ENCODE measurements at places on chromosomes 7 and 10.

GRCh38 chr10:20407357-20407756 lies 489.8 kb downstream of the NEBL start:
- DNase-seq: no peak

DNA sequence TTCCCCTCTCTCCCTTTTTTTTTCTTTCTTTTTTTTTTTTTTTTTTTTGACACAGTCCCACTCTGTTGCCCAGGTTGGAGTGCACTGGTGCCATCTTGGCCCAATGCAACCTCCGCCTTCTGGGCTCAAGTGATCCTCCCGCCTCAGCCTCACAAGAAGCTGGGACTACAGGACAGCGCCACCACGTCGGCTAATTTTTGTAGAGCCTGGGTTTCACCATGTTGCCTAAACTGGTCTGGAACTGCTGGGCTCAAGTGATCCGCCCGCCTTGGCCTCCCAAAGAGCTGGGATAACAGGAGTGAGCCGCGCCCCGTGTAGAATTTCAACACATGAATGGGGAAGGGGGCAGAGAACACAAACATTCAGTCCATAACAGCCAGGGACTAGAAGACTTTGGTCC lies 2.6 kb upstream of the SP4 start:
- no peak for DNase-seq

GRCh38 chr7:47771990-47772360 lies 176.3 kb downstream of the PKD1L1 start:
- DNase-seq: no peak

DNA sequence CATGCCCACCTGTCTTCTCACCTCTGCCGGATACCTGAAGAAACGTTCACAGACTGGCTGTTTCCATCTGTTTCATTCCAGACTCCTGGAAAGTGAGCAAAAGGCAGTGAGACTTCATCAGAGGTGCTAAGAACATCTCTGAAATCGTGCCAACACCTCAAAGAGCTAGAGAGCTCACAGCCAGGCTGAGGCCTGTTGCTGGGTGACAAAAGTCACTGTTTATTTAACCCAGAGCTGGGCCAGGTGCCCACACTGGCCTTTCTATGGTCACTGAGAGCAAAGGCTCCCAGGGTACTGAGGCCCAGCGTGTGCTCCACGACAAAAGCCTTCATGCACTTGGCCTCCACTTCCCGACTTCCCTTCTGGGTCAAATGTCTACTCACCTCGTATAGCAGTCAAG lies 3.7 kb upstream of the NANOS1 start:
- DNase-seq: peak; percentile 34

DNA sequence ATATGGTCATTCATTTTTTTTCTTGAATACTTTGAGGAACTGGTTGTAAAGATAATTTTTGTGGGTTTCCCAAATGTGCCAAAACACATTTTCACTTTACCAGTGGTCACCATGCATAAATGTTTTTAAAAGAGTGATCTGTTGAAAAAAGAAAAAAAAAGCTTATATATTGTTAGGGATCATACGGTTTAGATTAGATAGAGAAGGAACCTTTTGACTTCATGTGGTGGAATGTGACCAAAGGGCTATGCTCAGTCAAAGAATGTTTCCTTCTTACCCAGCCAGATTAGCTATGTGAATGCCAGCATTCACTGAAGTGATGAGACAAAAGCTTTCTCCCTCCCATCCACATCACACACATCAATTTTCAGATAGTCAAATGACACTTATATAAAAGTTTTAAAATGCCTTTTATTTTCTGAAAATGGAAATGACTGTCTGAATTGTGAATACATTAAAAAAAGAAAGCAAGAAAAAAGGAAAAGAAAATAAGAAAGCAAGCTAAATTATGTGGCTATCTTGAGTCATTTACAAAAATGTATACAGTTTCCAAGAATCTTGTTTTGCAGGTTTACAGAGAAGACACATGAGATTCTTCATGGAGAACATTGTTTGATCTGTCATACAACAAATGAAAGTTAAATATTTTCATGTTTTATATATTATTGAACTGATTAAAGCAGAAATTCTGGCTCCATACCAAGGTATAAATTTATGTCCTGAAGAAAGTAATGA lies 8.6 kb upstream of the CPED1 start:
- no peak for DNase-seq

- DNase-seq: no peak
These were observed 61.9 kb downstream of the SPOCK2 start for GRCh38 chr10:72026278-72027111.

GRCh38 chr10:11825796-11826414 lies 2.7 kb downstream of the PROSER2 start:
- DNase-seq: no peak

GRCh38 chr7:130461272-130461671 lies 20.5 kb upstream of the CEP41 start:
- no peak for DNase-seq
